ENCODE measurements at places on chromosomes 2 and 18.
A peak's percentile ranks its signal among the peaks of the same experiment; 100 is the strongest.

- no peak for DNase-seq
Measured at GRCh38 chr2:16413285-16413684, 252.3 kb downstream of the CYRIA start.

GRCh38 chr18:32096946-32097345 lies 5.3 kb downstream of the RNF138 start:
- DNase-seq = no peak

- DNase-seq = no peak
Measured at GRCh38 chr2:175076272-175076671, 71.1 kb upstream of the CHN1 start.

DNA sequence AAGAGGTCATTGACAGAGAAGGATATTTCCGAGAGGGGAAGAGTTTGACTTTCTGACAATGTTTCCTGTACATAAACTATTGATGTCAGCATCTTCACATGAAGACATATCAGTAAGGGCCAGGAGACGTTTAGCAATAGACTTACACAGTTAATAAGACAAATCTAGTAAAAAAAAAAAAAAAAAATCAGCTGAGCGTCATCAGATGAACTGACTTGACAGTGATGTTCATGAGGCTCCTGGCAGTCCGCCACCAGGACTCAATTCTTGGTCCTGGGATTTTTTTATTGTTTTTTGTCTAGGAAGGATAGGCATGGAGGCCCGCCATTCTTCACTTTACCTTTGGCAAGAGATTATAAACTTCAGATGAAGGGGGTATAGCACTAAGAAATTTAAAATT lies 14.5 kb downstream of the MRPL44 start:
- DNase-seq = no peak

GRCh38 chr2:219645631-219646527 lies 18.4 kb downstream of the SLC4A3 start:
- no peak for DNase-seq

- DNase-seq = no peak
Measured at GRCh38 chr18:63928331-63928730, 20.6 kb downstream of the SERPINB10 start.

DNA sequence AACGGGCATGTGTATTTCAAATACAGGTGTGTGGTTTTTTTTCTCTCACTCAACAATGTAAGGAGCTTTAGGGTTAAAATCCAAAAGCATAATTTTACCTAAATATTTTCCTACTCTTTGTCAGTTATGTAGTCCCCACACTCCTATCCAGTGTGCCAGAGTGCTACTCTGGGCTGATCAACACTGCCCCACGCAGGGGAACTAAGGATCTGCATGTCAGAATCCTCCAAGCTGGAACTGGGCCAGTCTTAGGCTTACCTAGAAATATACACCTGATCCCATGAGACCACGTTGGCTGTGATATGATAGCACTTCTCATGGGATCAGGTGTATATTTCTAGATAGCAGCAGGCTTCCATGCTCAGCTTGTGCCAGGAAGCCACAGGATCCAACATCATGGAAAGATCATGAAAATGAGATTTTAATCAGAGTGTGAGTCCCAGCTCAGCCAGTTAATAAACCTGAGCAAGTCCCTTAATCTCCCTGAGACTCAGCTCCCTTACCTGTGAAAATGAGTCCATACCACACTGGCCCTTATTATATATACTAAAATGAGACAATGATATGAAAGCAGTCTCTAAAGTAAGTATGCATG lies 29.7 kb downstream of the CCDC141 start:
- peak; percentile 48 for DNase-seq

GRCh38 chr2:72539071-72539552 lies 286.7 kb downstream of the EXOC6B start:
- DNase-seq = no peak

DNA sequence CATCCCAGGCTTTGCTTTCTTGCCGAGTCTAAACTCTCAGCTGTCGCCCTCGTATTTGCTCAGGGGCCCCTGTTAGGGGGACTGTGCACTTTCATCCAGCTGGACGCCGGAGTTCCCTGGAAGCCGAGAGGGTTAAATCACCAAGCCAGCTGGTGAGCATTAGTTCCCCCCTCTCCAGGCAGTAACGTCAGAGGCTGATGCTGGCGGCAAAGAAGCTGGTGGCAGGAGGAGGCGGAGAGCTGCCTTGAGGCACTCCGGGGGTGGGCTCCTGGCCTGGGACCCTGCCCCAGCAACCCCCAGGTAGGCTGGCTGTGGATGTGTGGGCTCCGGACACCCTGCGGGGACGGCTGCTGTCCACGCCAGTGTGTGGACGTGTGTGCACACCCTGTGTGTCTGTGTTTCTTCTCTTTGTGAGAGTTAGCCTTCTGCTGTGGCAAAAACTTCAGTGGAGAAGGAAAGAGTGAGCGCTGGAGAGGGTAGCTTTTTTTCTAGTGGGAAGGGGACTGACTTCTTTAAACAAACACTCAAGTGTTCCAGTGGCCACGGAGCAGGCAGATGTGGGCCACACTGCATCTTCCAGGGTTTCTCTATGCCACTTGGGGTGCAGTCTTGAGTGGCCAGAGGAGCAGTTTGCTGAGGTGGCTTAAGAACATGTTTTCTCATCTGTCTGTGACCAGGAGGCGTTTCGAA lies 84.7 kb downstream of the GLI2 start:
- no peak for DNase-seq

DNA sequence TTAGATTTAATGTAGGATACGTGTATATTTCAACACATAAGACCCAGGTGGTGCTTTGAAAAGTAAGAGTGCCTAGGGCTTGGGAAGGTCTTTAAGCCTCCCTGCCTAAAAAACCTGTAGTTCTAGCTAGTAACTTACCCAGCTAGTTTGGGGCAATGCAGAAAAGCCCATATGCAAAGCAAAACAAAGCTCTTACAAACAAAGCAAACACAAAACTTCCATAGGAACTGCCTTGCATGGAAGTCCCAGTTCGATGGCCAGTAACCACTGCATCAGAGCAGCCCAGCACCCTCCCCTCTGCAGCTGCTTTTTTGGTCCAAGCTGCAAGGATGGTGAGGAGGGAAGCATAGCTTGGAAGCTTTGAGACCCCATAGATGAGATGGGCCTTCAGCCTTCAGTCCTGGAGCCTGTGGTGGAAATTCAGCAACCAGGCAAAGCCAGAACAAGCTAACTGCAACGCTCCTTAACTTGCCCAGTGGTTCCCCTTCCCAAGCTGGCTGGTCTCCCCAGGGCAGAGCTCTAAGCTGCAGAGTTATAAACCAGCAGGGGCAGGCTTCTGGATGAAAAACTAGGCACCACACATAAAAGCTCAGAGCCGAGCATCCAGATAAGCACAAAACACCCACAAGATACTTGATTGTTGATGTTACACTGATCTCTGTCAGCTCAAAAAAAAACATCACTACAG lies 16.2 kb downstream of the C2orf76 start:
- DNase-seq = no peak

- no peak for DNase-seq
Measured at GRCh38 chr2:60872510-60872928, 8.9 kb upstream of the REL start.

DNA sequence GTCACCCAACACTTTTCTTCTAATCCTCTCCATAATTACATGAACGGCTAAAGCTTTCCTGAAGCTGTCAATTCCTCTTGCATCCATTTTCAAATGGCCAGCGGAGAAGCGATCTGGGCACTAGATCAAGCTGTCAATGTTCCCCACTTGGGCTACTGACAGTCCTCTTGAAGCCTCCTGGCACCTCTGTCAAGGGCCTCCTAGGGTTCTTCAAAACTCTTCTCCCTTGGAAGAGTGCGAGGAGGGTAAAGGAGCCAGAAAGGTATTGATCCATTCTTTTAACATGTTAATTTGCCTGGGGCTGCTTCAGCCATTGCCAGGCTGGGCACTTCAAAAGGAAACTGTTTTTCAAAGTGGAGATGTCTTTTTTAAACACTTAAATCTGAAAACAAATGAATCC lies 19.8 kb downstream of the EPHA4 start:
- no peak for DNase-seq

GRCh38 chr2:181025004-181025403 lies 44.6 kb downstream of the UBE2E3 start:
- no peak for DNase-seq

DNA sequence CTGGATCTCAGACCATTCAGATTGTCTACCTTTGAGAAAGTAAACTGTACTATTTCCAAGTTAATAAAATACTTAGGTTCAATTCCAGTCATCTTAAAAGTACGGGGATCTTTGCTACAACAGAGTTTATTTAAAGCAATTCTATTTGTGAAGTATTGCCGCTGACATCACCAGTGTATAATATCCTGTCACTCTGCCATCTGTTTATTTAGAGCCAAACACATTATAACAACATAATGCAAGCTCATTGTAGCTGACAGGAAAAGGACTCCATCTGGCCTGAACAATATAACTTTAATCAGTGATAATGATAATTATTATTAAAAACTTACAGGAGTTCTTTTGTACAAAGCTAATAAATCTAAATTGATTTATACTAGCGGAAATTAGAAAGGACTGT lies 786.8 kb downstream of the ERBB4 start:
- DNase-seq = no peak

GRCh38 chr18:79573921-79574491 lies 105.6 kb upstream of the CTDP1 start:
- DNase-seq = no peak

- no peak for DNase-seq
Measured at GRCh38 chr2:206797376-206797775, 32.0 kb downstream of the FASTKD2 start.

DNA sequence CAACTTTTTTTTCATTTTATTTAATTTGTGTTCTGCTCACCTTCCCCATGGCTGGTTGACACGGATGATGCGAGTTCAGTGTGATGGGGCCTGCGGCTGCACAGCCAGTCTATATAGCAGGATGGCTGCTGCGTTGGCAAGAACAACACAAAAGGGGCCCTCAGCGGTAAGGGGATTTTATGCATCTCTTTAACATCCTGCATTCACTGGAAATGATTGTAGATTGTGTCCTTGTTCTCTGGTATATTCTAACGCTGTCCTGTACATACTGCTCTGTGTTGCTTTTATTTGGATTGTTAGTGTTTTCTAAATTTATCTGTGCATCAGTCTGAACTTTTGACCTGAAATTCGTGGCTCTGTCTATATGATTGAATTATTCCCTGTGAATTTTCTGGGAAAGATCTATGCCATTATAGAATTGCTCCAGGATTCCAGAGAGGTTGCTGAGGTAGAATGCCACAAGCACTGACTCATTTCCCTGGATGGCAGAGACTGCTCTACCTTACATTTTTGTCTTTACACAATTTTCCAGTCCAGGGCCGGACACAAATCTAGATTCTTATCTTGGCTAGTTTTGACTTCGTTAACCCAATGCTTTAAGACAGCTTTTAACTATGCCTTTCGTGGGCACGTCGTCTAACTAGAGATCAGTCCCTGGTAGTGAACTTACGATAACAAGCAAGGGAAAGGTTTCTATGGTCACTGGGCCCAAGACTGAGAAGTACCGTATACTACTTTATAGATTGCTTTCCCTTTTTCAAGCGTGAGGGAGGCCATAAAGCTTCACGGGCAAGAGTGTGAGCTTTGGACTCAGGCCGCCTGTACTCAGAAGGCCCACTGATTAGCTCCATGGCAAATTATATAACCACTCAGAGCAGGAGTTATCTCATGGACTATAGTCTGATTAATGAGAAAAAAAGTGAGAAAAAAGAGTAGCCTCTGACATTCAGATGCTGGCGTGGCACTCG lies at the start of gene CRYGC:
CRYGC (minus strand) TSS at position 85 of the 968 bp plus-strand sequence; CDS start at position 49, 36 bp downstream.
- DNase-seq = no peak

GRCh38 chr2:112840068-112840445 lies 3.5 kb upstream of the IL1B start:
- no peak for DNase-seq

DNA sequence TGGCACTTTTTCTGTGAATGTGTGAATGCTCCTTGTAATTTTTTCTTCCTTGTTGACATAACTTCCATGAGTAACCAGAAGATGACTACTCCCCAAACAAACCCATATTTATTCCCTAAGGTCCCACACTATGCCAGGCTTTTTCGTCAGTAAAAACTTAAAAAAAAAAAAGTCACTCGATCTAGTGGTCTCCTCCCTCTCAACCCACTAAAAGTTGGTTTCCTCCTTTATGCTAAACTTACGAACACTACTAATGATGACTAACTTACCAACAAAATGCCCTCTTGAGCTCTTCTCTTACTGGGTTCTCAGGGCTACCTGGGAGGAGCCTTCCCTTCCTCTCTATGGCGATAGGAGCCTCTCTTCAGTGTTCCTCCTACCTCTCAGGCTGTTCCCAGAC lies 18.2 kb downstream of the ACVR1 start:
- no peak for DNase-seq

GRCh38 chr2:241252778-241253475 lies 62.5 kb downstream of the HDLBP start:
- DNase-seq = no peak

DNA sequence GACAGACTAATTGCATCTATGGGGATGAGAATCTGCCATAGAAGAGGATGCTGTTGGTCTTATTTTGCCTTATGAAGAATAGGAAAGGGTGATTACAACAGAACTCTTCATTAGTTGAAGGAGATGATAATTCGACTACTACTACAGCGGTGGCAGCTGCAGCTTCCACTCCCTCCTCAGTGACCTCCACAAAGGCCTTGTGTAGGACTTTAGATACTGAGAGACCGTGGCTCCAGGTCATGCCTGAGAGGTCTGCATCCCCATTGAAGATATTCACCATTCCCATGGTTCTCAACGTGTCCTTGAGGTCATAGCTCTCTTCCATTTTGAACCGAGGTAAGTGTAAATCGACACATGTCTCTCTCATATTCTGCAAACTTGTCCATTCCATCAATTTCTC lies 6.4 kb downstream of the SERPINB4 start:
- DNase-seq = no peak

GRCh38 chr2:128639693-128640092 lies 321.0 kb upstream of the HS6ST1 start:
- DNase-seq = no peak

DNA sequence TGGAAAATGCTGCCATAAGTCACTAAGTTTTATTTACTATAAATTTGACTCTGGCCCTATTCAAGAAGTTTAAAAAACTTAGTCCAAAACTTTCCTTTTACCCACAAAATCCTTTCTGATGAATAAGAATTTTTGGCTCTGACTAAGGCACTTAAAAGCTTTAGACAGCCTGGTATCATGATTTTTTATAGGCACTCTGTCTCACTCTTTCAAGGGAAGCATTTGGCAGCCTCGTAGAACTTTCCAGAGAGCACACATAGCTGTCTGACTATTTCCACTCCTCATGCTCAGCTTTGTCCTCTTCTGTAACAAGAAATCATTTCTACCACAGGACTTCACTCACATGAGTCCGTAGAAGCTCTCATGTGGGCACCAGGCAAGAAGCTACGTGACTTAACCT lies 32.3 kb upstream of the XDH start:
- no peak for DNase-seq

DNA sequence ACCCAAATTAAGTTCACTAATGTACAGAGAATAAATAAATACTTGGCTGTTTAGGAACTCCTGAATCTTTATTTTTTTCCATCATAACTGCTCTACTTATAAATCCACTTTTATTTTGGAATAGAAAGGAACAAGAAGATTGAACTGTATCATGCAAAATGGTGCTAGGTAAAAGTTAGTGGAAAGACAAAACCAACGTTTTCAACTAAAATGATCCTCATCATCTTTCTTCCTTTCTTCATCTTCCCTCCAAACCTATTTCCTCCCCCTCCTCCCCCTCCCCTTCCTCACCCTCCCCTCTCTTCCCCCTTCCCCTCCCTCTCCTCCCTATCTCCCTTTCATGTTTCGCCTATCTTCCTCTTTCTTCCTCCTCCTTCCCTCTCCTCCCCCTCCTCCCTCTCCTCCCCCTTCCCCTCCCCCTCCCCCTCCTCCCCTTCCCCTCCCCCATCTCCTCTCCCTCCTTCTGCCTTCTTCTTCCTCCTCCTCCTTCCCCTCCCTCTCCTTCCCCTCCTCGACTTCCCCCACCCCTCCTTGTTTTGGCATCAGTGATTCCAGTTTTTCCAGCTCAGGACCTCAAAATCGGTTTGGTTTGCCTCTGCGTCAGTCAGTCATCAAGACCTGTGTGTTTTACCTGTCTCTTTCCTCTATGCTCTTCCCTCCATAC lies 5.1 kb downstream of the KLHL23 start:
- DNase-seq = no peak
